Gastroesophageal sphincter (tissue), 4 donors: ENCODE measurements at places on chromosomes 12 and 14.
A peak's percentile ranks its signal among the peaks of the same experiment; 100 is the strongest.

DNA sequence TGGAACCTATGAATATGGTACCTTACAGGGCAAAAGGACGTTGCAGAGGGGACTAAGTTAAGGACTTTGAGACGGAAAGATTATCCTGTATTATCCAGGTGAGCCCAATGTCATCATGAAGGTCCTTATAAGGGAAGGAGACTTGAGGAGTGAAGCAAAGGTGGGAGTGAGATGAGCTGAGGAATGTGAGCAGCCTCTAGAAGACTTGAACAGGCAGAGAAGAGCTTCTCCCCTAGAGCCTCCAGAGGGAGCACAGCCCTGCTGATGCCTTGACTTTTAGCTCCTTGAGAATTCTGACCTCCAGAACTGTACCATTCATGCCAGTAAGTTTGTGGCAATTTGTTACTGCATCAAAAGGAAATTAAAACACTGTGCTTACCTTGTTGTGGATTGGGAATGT, 41.8 kb upstream of the DCD start:
- no peak for ATAC-seq

GRCh38 chr12:132118876-132119275, 25.2 kb downstream of the DDX51 start:
- ATAC-seq, result no peak

- no peak for ATAC-seq
Observed at GRCh38 chr14:68449561-68450181, 343.2 kb downstream of the ZFP36L1 start.

GRCh38 chr12:113236539-113237399, 15.5 kb downstream of the TPCN1 start:
- peak; percentile 40 for ATAC-seq

- ATAC-seq, result no peak
Observed at GRCh38 chr14:69666690-69667211, 55.4 kb downstream of the SUSD6 start.

DNA sequence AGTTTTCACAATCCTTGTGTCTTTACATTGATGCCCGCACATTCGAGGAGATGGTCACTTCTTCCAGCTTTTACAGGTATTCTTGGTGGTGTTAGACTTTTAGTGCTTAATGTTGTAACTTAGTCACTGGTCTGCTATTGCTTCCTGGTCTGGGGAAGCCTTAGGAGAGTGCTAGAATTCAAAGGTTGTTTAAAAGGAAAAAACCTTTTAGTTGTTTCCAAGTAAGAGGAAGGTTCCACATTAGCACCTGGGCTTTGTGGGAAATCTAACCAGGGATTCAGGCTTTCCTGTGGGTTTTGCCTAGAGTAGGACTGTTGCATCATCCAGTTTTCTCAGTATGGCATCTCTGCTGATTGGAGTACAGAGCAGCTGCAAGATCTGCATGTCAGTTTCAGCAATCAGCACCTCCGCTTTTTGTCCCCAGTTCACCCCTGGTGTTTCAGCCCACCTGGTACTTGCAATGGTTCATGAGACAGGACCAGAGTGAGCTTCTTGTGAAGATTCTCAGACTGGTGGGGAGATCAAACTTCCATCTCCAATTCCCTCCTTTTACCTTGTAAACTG, 44.0 kb upstream of the PLBD1 start:
- no peak for ATAC-seq

DNA sequence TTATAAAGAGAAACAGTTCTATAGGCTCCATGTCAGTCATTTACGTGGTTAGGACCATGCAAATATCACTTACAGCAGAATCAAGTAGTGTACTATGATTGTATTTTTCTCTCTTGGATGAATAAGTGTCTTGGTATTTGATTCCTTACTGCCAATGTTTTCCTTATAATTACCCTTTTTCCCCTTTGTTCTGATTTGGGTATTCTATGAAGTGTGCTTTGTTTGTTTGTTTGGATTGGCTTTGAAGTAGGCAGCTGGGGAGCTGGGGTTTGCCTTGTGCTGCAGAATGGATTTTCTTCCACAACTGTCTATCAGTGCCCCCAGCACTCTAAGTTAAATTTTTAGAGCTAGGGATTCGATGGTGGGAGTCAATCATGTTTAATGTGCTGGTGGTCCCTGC, 12.4 kb downstream of the TMEM120B start:
- no peak for ATAC-seq

GRCh38 chr14:51460011-51460410, 191.7 kb upstream of the FRMD6 start:
- ATAC-seq, result no peak

DNA sequence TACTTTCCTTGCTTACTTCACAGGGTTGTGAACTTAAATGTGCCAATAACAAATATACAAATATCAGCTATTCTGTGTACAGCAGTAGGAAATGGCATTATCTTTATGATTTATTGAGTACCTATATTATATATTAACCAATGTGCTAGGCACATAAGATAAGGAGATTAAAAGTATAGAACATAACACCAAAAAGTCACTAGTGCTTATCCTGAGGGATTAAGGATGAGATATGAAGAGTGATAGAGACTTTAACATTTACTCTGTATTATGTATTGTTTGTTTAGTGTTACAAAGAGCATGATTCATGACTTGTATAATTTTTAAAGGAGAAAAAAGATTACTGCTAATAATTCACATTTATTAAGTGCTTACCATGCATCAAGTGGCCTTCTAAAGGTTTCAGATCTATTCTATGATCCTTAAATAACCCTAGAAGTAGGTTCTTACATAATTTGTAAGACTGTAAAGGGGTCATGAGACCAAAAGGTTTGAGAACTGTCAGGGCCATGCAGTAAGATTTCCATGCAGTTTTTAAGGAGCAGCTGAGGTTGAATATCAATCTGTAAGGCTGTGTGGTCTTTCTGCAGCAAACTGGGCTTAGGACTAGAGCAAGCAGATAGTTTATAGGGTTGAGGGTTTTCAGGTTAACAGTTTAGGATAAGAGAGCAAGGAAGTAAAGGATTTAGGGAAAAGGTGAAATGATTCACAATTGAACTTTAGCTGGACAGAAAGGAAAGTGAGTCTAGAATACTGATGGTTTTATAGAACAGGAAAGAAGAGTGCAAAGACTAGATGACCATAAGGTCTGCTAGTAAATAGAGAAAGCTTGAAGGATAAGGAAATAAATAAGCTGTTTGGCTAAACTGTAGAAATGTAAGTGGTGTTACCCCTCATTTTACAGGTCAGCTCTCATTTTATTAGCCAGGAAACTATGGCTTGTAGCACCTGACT, 7.0 kb downstream of the PYROXD1 start:
- no peak for ATAC-seq

GRCh38 chr12:64946132-64946829, 121.8 kb downstream of the TBC1D30 start:
- ATAC-seq, result peak; percentile 53

DNA sequence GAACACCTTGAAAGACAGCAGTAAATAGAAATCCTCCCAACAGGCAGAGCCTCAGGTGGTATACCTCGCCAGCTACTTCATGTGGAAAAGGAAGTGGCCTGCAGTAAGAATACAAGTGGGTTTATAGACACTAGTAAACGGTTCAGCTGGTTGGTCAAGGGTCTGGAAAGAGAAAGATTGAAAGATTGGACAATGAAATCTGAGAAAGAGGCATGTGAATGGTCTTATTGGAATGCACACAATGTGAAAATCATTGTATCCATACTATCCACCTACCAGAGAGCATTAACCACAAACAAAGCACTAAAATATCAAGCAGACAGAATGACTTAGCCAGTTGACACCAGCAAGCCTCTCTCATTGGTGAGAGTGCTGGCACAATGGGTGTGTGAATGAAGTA, 98.2 kb downstream of the SSPN start:
- ATAC-seq, result no peak

GRCh38 chr12:126353604-126354003, 1288.4 kb downstream of the AACS start:
- ATAC-seq, result no peak

GRCh38 chr12:77973579-77973978, 142.9 kb downstream of the NAV3 start:
- ATAC-seq, result no peak

GRCh38 chr14:94170136-94170535, 4.0 kb upstream of the PPP4R4 start:
- no peak for ATAC-seq

GRCh38 chr14:92922883-92923743, at the start of gene CHGA:
TSS of gene CHGA (plus strand) at chr14:92923150. CDS start at chr14:92923360, 210 bp downstream.
- ATAC-seq, result peak; percentile 68

DNA sequence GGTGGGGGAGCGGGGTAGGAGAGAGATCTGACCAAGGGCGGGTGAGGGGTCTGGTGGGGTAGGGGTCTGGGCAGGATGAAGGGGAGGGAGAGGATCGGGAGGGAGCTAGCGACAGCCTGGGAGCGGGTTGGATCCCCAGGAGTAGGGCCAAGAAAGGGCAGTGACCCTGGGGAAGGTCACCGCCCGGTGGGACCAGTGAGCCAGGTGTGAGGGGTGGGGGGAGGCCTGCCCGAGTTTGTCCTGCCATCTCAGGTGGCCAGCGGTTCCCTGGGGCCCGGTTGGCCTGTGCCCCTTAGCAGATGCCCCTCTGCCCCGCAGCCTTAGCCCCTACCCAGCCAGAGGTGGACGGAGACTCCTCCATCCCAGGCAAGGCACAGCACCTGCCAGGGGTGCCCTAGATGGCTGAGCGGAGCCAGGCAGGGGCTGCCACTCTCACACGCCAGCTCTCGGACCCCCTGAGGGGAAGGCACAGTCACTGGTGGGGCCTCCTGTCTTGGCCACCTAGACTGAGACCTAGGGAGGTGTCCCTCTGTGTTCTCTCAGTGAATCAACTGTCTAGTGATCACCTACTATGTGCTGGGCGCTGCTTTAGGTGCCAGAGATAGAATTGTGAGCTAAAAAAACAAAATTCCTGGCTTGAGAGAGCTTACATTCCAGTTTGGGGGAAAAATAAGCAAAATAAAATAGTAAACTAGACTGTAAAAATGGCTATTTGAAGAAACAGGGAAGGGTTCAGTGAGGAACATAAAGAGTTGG, 629 bp upstream of the TTC7B start:
- no peak for ATAC-seq

GRCh38 chr12:24014915-24015832, 65.7 kb upstream of the SOX5 start:
- no peak for ATAC-seq

GRCh38 chr12:75672200-75672599, 160.8 kb upstream of the KRR1 start:
- ATAC-seq, result no peak

- peak; percentile 27 for ATAC-seq
Observed at GRCh38 chr12:29763301-29763683, 20.4 kb downstream of the TMTC1 start.

DNA sequence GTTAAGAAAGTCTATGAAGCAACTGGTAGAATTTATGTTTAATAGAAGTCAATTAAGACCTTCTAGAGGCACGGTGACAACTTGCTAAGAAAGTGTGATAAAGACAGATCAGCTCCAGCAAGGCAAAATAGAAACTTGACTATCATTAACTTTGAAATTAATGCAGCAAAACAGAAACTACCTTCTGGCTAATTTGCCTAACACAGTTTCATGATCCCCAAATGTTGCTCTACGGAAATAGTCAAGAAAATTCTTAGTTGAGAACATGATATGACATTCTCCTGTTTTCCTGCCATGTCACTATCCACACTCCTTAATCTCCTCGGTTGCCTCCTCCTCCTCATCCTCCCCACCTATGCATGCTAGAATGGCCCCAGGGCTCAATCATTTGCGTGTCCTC, 4.2 kb downstream of the DENND5B start:
- ATAC-seq, result no peak

DNA sequence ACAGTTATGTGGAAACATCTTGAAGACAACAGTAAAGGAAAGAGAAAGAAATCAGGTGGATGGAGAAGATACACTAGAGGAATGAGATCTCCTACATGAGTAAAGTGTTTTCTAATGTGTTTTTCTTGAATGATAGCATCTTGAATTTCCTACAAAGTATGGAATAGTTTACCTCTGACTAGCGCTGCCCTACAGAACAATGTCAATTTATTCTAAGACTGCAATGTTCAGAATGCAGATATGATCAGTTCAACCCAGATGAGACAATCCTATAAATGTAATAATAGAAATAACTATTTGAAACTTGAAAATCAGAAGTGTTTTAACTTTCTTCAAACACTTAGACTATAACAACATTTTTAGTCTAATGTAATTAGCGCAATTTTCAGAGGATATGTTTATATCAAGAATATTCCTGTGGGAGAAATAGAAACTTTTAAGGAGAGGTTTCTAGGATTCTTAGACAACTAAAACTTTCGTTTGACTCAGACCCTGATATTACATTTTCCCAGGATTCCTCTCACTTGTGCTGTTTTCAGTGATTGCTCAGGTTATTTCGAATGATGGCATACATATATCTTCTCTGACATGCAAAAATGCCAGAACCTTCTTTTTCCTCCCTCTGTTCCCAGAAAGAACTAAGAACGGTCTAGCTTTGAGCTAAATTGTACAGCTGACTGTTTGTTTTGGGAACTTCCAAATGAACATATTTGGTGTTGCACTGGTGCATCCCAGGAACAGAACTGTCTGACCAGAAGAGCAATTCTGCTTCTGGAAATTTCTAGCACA, 1017.4 kb downstream of the DIO2 start:
- ATAC-seq, result no peak

DNA sequence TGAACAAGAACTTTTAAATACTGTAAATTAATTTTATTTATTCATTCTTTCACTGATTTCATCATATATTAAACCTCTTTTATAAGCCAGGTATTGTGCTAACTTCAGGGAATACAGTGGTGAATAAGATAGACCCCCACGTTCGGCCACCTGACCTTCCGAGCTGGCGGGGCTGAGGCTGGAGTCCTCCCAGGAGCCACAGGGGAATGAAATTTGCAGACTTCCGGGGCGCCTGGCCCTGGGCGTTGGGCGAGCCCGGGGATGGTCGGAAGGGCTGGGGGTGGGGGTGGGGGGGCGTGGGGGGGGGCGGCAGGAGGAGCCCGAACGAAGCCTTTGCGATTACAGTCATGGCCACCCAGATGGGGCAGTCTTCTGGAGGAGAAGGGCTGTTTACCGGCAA, 383.4 kb downstream of the PAWR start:
- ATAC-seq, result no peak

DNA sequence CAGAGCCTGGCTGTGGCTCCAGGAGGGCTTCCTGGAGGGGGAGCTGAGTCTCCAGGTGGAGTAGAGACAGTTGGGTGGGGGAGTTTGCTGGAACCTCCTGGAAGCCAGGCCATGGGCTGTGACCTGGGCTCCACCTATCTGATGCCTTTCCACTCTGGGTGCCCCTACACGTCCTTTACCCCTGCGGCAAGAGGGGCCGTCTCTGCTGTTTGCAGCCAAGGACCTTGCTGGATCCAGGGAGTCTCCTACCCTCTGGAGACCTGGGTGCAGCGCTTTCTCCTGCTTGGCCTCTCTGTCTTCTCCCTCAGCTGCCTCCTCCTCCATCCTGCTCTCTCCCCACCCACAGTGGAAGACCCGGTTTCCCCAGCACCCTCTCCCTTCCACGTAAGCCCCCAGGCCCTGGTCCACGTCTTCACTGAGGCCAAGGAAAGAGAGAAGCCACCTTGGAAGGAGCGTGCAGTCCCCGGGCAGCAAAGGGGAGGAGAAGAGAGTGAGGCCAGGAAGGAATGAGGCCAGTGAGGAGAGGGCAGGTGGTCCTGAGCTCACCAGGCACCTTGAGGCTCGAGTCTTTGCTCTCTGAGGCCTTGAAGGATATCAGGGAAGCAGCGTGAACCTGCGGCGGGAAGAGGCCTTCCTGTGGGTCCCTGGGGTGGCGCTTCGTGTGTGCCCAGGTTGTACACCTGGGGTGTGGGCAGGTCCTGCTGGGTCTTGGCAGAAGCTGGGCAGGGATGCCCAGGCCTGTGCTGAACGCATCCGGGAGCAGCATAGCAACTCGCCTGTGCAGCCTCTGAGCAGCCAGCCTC, 294.3 kb upstream of the RTL1 start:
- ATAC-seq, result no peak
